ENCODE measurements at places on chromosomes 11 and 22.
A peak's percentile ranks its signal among the peaks of the same experiment; 100 is the strongest.

- DNase-seq: no peak
These were observed 151.5 kb upstream of the LMO1 start for GRCh38 chr11:8415195-8415594.

DNA sequence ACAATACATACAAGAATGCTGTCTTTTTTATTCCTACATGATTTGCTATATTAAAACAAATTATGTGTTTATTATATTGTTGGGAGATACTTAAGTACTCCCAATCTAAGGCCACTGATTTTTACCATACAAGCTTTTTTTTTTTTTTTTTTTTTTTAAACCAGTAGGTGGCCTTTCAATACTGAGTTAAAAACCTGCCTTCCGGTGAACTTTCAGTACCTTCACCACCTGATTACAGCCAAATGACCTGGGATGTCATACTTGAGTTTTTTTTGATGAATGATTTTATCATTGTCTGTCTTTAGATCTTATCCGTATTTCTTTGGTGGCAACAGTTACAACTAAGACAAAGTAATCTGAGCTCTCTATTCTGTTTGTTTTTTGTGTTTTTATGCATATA, 94.0 kb upstream of the FOLH1 start:
- DNase-seq: no peak

- DNase-seq: no peak
These were observed 180.5 kb downstream of the IGLL1 start for GRCh38 chr22:23399367-23400285.

DNA sequence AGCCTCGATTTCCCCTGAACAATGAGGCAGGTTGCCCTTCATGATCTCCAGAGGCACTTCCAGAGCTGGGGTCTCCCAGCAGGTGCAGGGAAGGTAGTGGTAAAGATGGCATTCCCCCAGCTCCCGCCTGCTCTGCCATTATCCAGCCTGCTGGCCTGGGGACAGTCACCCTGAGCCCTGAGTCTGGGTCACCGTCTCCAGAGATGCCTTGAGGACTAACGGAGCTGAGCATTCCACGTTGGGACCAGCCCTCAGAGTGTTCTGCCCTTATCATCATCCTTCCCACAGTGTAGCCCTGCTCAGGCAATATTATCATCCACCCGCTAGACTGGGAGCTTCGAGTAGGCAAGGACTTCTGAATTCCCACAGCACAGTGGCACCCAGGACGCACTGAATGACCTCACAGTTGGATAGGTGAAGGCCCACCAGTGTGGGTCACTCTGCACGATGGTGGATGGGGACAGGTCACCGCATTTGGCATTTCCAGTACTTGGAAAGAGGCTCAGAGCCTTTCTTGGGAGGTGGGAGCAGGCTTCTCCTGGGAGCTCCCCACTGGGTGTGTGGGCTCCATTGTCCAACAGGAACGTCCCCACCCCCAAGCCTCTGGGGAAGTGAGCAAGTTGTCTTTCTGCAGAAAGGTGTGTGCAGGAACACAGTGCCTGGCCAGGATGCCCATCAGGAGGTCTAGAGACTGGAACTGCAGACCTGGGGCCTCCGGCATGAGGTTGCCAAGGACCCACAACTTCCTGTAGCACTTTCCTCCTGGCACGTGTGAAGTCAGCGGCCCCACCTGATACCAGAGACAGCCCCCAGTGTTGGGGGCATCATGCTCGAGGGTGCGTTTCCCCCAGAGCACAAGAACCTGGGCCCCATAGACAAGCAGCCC, 51.4 kb upstream of the WNT7B start:
- no peak for DNase-seq

GRCh38 chr11:75337195-75337654, 14.2 kb downstream of the ARRB1 start:
- no peak for DNase-seq

GRCh38 chr11:122703541-122704272, 48.2 kb downstream of the UBASH3B start:
- no peak for DNase-seq

- DNase-seq: no peak
These were observed 783.3 kb upstream of the API5 start for GRCh38 chr11:42528471-42528870.

DNA sequence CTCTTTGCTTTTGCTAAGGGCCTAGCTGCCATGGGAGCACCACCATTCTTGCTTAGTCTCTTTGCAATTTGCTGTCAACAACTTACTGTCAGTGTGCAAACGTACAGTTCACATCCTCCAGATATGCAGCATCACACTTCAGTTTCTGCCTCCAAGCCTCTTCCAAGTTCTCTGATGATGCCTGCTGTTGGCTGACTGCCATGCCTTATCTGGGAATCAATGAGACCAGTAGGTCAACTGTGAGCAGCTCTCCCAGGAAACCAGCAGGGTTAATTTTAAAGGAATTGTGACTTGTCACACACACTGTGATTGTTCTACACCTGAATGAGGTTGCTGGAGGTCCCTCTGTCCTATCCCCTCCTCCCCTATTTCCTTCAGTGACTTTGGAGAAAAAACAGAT, 56.0 kb downstream of the COPB1 start:
- DNase-seq: peak; percentile 5

- no peak for DNase-seq
These were observed 32.4 kb upstream of the ETS1 start for GRCh38 chr11:128619540-128620308.

DNA sequence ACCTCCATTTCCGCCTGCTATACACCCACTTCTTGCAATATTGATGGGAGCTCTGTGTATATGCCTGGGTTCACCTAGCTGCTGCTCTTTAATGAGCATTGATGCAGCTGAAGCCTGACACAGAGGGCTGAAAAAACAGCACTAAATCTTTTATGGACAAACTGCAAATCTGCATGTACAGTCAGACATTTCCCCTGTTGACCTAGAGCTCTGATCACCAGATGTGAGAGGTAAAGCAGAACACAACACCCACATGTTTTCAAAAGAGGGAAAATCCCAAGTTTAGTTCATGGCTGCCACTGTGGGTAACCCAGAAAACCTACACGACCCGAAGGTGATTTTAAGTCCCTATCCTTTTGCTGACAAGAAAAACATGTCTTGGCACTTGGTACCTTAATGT, 303.0 kb upstream of the PITPNB start:
- DNase-seq: no peak

- no peak for DNase-seq
These were observed 218.6 kb downstream of the NAV2 start for GRCh38 chr11:19931141-19931770.

GRCh38 chr11:118084247-118084646, 2.5 kb downstream of the SMIM35 start:
- no peak for DNase-seq

DNA sequence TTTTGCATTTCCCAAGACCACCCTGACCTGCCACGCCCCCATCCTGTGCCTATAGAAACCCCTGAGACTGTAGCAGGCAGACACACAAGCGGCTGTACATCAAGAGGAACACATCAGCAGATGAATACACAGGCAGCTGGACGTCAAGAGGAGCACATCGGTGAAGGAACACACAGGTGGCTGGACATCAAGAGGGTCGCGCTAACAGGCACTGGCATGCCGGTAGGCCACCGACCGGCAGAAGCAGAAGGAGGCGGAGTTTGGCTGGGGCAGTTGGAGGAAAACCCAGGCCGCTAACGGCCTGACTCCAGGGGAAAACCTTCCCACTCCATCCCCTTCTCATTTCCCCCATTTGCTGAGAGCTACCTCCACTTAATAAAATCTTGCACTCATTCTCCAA, 5.4 kb upstream of the IPO7 start:
- no peak for DNase-seq

GRCh38 chr11:67177399-67178281, 58.6 kb downstream of the KDM2A start:
- no peak for DNase-seq
